ENCODE measurements at places on chromosomes 1 and 21. TPM values are rescaled to one million over a fixed set of nuclear protein-coding genes. Genes with fewer than 3 reads are reported as not detected.

GRCh38 chr1:185348985-185349384 is 31.9 kb upstream of the IVNS1ABP start:
- peak; percentile 29 for DNase-seq

The OR10Z1 gene
- total RNA-seq, result not detected

The PDPN gene
- total RNA-seq, result not detected

DNA sequence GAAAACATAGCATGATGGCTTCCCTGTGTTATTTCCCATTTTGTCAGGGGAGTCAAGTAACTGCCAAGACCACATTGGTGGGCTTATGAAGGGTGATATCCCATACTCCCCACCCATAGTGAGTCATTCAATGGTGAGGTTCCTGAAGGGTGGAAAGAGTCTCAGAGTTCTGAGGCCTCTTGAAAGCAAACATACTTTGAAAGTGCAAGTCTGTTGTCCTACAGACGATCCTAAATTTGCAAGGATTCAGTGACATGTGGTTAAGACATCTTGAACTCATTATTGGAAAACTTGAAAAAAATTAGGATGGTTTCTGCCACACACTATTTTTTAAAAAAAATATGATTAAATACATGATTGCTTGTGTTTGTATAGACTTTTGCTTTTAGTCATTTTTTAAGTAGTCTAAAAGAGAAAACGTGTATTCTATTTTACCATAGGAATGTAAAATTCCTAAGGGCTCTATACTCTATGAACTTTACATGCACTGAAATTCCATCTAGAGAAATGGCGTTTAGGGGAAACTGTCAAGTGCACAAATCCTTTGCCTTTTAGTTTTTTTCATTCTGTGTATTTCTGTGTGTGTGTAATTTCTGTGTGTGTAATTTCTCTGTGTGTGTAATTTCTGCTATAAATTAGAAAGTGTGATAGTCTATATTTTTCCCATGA is 225.5 kb upstream of the ADAMTS5 start:
- DNase-seq, result no peak

- DNase-seq, result no peak
These were observed 342 bp downstream of the GSTM5 start for GRCh38 chr1:109712321-109712864.

- no peak for DNase-seq
These were observed 100.6 kb downstream of the SPAG17 start for GRCh38 chr1:118084400-118084799.

The SLC9C2 gene
- total RNA-seq, result not detected

GRCh38 chr1:207911856-207912760 is 1.2 kb upstream of the CD34 start:
- DNase-seq, result no peak

- DNase-seq, result no peak
These were observed 200.4 kb downstream of the DYRK1A start for GRCh38 chr21:37566790-37567615.

The KRTAP10-11 gene
- not detected for total RNA-seq

GRCh38 chr1:119027759-119028158 is 39.6 kb upstream of the TBX15 start:
- DNase-seq, result no peak

DNA sequence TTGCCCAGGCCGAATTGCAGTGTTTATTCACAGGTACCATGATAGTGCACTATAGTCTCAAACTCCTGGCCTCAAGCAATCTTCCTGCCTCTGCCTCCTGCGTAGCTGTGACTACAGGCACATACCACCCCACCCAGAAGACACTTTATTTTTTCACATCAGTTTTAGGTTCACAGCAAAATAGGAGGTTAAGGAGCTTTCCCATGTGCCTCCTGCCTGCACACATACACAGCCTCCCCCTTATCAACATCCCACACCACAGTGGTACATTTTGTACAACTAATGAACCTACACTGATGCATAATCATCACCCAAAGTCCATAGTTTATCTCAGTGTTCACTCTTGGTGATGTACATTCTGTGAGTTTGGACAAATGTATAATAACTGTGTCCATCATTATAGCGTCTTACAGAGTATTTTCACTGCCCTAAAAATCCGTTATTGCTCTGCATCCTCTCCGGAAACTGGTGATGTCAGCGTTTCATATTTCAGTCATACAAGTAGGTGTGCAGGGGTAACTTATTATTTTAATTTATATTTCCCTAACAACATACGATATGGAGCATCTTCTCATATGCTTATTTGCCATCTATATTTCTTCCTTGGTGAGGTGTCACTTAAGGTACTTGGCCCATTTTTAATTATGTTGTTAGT is 23.2 kb downstream of the OR13G1 start:
- no peak for DNase-seq

DNA sequence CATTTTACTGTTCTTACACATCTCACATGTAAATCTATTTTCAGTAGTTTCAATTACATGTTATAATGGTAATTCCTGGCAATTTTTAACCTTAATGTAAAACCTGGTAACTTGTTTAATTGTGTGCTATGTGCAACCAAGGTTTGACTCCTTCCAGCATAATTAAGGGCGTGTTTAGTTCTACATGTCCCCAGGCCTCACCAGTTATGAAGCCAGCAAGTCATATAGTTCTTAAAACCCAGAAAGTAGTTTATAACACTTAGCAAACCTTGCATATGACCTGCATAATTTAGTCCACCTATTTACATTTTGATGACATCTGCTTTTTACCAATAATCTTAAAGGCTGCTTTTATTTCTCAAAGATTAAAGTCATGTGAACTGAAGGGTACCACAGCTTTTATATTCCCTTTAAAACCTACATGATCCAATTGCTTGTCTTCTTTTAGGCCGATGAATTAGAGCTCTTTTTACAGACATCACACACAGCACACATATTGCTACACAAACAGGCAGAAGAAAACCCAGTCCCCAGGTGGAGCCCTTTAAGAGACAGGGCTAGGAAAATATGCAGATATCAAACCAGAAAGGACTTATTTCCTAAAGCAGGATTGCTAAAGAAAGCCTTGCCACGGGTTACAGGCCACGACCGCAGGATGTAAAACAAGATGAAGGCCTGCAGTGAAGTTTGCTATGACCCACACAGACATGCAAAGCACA is 23.2 kb upstream of the SYCP1 start:
- DNase-seq, result no peak

DNA sequence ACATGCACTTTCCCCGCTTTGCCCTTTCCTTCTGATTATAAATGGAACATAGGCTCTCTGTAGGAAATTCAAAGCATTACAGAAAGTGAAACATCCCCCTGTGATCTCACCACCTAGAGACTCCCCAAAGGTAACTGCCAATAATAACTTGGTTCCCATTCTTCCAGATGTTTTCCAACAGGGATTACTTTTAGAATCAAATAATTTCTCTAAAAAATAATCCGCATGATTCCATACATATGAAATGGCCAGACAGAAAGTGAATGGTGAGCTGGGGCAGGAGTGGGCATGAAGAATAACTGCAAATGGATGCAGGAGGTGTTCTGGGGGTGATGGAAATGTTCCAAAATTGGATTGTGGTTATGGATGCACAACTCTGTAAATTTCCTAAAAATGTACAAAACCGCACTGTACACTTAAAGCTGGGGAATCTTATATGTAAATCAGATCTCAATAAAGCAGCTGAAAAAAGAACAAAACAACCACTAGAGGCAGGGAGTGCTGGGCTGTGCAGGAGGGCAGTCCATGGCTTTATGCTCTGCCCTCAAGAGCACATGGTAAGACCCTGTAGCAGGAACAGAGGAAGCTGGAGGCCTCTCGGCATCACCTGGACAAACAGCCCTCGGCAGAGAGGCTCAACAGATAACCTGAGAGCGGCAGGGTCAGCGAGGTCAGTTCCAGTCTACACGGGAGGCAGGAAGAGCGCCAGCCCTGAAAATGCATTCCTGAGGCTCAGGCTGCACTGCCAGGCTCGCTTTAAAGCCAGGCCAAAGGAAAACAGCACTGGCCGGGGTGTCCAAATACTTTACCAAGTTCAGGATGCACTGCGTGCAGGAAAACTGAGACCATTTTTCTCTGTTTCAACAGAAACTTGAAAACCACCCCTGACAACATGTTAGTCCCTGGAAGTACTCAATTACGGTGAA is 39.7 kb downstream of the CAPZB start:
- DNase-seq, result peak; percentile 44

DNA sequence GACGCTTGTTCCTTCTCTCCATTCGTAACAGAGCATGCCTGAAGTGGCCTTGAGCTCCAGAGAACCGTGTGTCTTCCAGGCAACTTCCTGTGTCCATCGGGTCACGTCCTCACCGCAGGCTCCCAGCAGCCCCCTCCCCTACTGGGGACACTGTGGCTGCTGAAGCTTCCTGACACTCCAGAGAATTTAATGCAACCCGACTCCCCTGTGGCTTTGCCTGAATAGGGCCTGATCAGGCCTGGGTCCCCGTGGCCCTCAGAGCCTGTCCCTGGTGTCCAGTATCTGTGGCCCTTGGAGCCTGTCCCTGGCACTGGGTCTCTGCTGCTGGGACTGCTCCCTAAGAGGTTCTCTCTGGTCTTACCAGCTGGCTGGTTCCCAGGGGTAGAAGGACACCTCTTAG is 219.7 kb upstream of the VAMP3 start:
- peak; percentile 12 for DNase-seq

The CFHR2 gene
- total RNA-seq, result not detected

GRCh38 chr1:155166471-155167165 is 6.5 kb downstream of the KRTCAP2 start:
- DNase-seq, result no peak

DNA sequence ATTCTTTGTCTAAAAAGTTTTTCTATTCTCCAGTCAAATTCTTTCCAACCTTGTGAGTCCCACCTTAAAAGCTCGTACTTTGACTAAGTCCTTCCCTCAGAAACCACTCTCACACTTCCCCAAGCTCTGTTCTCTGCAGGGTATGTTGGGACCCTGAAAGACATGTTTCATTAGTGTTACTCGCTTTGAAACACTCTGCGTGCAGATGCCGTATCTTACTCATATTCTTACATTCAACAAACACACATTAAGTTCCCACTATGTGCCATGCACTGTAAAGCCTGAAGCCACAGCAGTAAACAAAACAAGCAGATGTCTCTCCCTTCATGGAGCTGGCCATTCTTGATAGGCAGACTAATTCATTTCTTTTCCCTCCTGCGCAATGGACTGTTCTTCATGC is 229.7 kb downstream of the RERE start:
- DNase-seq, result no peak

- no peak for DNase-seq
These were observed 127.5 kb downstream of the UCK2 start for GRCh38 chr1:165954940-165955339.

DNA sequence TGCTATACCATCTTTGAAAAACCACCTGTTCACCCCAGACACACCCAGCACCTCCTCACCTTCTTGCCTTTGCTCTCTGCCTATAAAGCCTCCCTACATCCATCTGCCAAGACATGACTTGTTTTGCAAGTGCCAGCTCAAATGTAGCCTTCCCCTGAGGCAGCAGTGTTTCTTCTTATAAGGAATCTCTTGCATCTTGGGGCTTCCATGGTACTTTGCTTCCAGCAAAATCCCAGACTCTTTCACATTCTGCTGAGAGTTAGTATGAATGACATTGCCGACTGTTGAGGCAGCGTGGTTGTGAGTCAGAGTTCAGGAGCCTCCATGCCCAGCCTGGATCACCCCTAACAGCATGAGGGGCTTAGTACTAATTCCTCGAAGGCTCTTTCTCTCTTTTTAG is 217.4 kb upstream of the RUNX1 start:
- no peak for DNase-seq

Data from HT-29 (cell line).